DND-41 (cell line): ENCODE measurements at places on chromosomes 2 and 18.

DNA sequence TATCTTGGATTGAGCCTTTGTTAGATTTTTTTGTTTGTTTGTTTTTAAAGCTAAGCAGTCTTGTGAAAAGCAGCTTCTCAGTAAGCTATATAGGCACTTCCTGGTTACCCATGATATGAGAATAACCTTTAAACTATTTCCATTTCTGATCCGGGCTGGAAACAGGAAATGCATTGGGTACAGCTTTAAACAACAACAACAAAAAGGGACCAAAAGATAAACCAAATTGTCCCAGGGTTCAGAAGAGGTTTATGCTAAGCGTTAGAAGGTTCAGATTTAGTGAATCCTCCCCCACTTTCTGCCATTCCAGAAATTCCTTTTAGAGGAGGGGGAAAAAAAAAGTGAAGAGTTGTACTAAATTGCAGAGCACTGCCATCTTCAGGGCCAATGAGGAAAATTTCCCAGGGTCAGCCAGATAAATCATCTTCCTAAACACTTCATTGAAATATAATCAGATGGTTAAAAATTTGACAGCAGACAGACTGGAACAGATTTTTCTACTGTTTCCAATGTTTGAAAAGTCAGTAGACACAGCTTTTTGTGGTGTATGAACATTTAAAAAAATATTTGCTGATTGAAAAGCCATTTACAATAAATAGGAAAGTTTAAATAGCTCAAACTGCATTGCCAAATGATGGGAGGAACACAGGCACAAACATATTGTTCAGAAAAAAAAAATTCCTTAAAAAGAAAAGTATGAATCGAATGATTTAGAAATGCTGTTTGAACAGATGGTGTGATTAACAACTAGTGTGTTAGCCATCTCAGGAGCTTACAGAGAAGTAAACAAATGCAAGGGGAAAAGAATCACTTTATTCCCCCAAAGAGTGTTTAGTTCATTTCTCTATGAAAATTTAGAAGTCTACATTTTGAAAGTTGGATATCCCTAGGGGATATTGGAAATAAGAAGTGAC, 189.9 kb upstream of the TANK start:
- no peak overlapping the region for H3K4me3 ChIP-seq
- no peaks in the 10 kb centered on the region for H3K4me1 ChIP-seq
- DNase-seq = peak; percentile 33
- no peak overlapping the region for H3K27ac ChIP-seq

- no peaks in the 10 kb centered on the region; the same call in 1 of the 2 replicates for H3K36me3 ChIP-seq
- H3K27me3 ChIP-seq = no peaks in the 10 kb centered on the region
- no peak for DNase-seq
- no peaks in the 10 kb centered on the region for H3K4me1 ChIP-seq
- H3K27ac ChIP-seq = no peak overlapping the region
These were observed 12.3 kb downstream of the KCTD1 start for GRCh38 chr18:26536032-26536431.

DNA sequence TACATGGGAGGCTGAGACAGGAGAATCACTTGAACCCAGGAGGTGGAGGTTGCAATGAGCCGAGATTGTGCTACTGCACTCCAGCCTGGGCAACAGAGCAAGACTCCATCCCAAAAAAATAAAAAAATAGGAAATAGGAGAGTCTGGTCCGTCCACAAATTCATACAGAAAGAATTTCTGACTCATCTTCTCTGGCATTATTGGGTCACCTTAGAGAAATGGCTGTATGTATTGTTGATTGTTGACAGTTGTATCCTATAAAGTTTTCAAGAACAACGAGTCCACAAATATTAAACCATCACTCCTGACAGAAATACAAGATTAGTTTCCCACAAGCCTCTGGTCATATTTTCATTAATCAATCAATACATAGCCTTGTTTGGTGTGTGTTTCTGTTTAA, 20.4 kb downstream of the RBM43 start:
- H3K4me3 ChIP-seq = no peak overlapping the region
- H3K4me1 ChIP-seq = no peaks in the 10 kb centered on the region
- no peak for DNase-seq
- no peaks in the 10 kb centered on the region for H3K27me3 ChIP-seq
- H3K36me3 ChIP-seq = no peaks in the 10 kb centered on the region

DNA sequence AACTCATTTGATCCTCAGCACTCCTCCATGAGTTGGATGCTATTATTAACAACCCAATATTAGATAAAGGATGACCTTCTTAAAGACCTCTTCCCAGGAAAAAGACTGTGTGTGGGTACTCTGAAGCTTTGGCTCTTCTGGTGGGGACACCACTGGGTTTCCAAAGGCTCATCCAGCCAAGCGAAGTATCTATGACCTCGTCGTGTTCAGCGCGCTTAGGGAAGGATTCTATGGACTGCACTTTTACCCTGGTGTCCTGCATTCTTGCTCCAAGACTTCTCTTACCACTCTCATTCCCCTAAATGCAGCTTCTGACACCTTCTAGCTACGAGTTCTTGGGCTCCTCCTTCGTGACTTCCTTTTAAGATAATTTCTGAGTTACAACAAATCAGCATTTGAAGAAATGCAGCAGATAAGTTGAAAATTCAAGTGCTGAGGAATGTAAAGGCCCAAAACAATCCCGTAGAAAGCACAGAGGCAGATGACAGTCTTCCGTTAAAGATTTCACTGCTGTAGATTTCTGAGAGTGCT, 673 bp upstream of the HNMT start:
- H3K4me3 ChIP-seq = no peak overlapping the region
- no peak overlapping the region for H3K27ac ChIP-seq
- no peaks in the 10 kb centered on the region for H3K4me1 ChIP-seq
- no peak for DNase-seq
